ENCODE measurements at places on chromosomes 2 and 18.

GRCh38 chr2:60361498-60361897 lies 192.0 kb downstream of the BCL11A start:
- H3K4me3 ChIP-seq, result no peak overlapping the region
- H3K27me3 ChIP-seq, result no peaks in the 10 kb centered on the region
- peaks cover 6% of the 10 kb centered on the region for H3K4me1 ChIP-seq
- H3K36me3 ChIP-seq, result no peaks in the 10 kb centered on the region

- H3K4me3 ChIP-seq, result no peak overlapping the region
- no peaks in the 10 kb centered on the region for H3K36me3 ChIP-seq
- no peak for DNase-seq
- H3K27ac ChIP-seq, result no peak overlapping the region
- H3K27me3 ChIP-seq, result no peaks in the 10 kb centered on the region
- H3K4me1 ChIP-seq, result peaks cover 11% of the 10 kb centered on the region
These were observed 26.7 kb upstream of the ACTR3 start for GRCh38 chr2:113863144-113863543.

DNA sequence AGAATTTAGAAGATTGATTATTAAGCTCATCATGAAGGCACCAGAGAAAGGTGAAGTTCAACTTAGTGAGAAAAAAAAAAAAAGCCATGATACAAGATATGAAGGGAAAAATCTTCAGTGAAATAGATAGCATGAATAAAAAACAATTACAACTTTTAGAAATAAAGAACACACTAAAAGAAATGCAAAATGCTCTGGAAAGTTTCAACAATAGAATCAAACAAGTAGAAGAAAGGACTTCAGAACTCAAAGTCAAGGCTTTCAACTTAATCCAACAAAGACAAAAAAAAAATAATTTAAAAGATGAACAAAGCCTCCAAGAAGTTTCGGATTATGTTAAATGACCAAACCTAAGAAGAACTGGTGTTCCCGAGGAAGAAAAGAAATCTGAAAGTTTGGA lies 105.5 kb downstream of the GRB14 start:
- H3K27me3 ChIP-seq, result no peaks in the 10 kb centered on the region
- H3K27ac ChIP-seq, result no peak overlapping the region
- H3K4me3 ChIP-seq, result no peak overlapping the region
- no peaks in the 10 kb centered on the region for H3K36me3 ChIP-seq
- no peak for DNase-seq
- H3K4me1 ChIP-seq, result no peaks in the 10 kb centered on the region

GRCh38 chr18:37535968-37536367 lies 29.6 kb downstream of the CELF4 start:
- no peak for DNase-seq
- H3K27me3 ChIP-seq, result peaks cover 33% of the 10 kb centered on the region
- H3K4me1 ChIP-seq, result peaks cover 16% of the 10 kb centered on the region
- no peak overlapping the region for H3K27ac ChIP-seq

DNA sequence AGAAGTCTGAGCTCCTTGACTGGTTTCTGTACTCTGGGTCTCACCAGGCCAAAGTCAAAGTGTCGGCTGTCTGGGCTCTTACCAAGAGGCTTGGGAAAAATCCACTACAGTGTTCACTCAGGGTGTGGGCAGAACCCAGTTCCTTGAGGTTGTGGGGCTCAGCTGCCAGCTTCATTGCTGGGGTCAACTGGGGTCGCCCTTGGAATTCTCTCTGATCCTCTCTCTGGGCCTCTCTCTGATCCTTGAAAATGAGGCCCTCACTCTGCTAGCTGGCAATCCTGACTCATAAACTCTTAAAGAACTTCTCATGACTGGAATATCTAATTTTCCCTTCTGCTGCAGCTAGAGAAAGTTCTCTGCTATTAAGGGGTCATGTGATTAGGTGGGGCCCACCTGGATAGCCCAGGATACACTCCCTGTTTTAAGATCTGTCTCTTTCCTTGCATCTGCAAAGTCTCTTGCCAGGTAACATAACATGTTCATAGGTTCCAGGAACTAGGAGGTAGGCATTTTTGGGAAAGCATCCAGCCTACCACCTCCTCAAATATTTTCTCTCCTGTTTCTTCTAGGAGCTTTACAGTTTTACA lies 66.3 kb downstream of the SP110 start:
- H3K4me1 ChIP-seq, result no peaks in the 10 kb centered on the region
- H3K27me3 ChIP-seq, result no peaks in the 10 kb centered on the region
- no peaks in the 10 kb centered on the region for H3K36me3 ChIP-seq
- no peak overlapping the region for H3K4me3 ChIP-seq

DNA sequence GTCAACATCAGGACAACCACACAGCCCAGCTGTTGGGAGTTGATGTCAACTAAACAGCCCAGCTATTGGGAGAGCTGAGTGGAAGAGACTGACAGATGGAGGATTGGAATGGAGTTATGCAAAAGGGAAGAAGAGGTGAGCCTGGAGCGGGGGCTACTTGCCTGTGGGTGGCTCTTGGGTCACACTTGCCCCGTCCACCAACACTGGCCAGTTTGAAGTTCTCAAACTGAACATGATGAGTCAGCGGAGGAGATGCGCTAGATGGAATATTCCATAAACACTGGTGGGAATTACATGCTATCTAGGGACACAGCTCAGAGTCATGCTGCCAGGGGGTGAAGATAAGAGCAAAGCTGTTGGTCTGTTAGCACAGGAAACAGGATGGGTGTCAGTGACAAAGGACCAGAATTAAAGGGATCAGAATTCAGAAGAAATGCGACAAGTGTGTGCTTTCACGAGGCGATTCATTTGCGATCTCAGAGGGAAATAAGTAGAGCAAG lies 33.2 kb upstream of the AGAP1 start:
- no peaks in the 10 kb centered on the region for H3K27me3 ChIP-seq
- no peak overlapping the region for H3K27ac ChIP-seq
- no peak for DNase-seq
- no peak overlapping the region for H3K4me3 ChIP-seq

GRCh38 chr2:8154270-8154669 lies 527.6 kb upstream of the ID2 start:
- H3K4me1 ChIP-seq, result peaks cover 3% of the 10 kb centered on the region
- no peaks in the 10 kb centered on the region for H3K27me3 ChIP-seq
- DNase-seq, result no peak
- no peaks in the 10 kb centered on the region for H3K36me3 ChIP-seq
- no peak overlapping the region for H3K27ac ChIP-seq

- no peak overlapping the region for H3K27ac ChIP-seq
- no peaks in the 10 kb centered on the region for H3K36me3 ChIP-seq
- no peak overlapping the region for H3K4me3 ChIP-seq
- peaks cover 2% of the 10 kb centered on the region for H3K27me3 ChIP-seq
These were observed 16.4 kb downstream of the TCF23 start for GRCh38 chr2:27164960-27165763.

GRCh38 chr2:122859260-122859659 lies 1103.8 kb downstream of the TSN start:
- no peak overlapping the region for H3K4me3 ChIP-seq
- no peak overlapping the region for H3K27ac ChIP-seq
- H3K36me3 ChIP-seq, result no peaks in the 10 kb centered on the region
- no peaks in the 10 kb centered on the region for H3K27me3 ChIP-seq
- DNase-seq, result no peak

DNA sequence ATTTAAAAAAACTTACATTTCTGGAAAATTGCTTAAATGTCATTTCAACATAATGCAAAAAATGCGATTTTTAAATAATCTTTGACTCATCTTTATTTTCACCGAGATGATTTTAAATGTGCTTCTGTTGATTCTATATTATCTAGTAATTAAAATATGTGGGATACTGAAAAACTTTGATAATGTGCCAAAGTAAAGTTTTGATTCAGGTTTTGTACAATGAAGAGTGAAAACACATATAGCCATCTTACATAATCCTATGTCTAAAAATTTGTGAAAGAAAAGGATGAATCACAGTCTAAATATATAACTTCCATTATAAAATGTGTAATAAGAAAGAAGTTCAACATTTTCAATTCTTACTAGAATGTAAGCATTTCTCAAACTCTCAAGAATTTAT lies 204.3 kb upstream of the ZC3H15 start:
- peaks cover 4% of the 10 kb centered on the region for H3K36me3 ChIP-seq
- no peak overlapping the region for H3K4me3 ChIP-seq
- H3K27me3 ChIP-seq, result no peaks in the 10 kb centered on the region
- no peak overlapping the region for H3K27ac ChIP-seq

DNA sequence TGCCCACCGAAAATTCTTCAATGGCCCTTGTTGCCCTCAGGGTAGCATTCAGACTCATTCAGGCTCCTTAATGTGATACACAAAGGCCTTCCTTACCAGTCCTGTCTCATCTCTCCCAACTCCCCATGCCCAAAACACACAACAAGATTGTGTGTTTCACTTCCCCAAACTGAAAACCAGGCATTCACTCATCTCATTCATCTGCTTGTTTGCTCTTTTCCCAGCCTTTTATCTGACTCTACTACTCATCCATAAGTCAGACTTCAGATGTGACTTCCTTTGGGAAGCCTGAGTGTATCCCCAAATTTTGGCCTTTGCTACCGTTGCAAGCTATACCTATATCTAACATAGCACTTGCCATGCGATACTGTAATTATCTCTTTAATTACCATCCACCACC lies 9.7 kb upstream of the SLC39A10 start:
- no peaks in the 10 kb centered on the region for H3K36me3 ChIP-seq
- H3K27ac ChIP-seq, result no peak overlapping the region
- no peaks in the 10 kb centered on the region for H3K27me3 ChIP-seq
- no peak overlapping the region for H3K4me3 ChIP-seq
- H3K4me1 ChIP-seq, result peaks cover 5% of the 10 kb centered on the region

- peak; percentile 39 for DNase-seq
- H3K27ac ChIP-seq, result no peak overlapping the region
- peaks cover 71% of the 10 kb centered on the region for H3K4me1 ChIP-seq
- peaks cover 97% of the 10 kb centered on the region for H3K27me3 ChIP-seq
These were observed 5.1 kb downstream of the MEIS1 start for GRCh38 chr2:66439812-66440542.

GRCh38 chr2:69018678-69019095 lies 5.7 kb downstream of the ANTXR1 start:
- H3K4me1 ChIP-seq, result peaks cover 15% of the 10 kb centered on the region
- H3K36me3 ChIP-seq, result no peaks in the 10 kb centered on the region
- DNase-seq, result no peak
- peaks cover 15% of the 10 kb centered on the region for H3K27me3 ChIP-seq
- H3K27ac ChIP-seq, result no peak overlapping the region

- H3K27me3 ChIP-seq, result peaks cover 26% of the 10 kb centered on the region
- peak; percentile 99 for DNase-seq
- no peaks in the 10 kb centered on the region for H3K36me3 ChIP-seq
- H3K4me1 ChIP-seq, result no peaks in the 10 kb centered on the region
- H3K4me3 ChIP-seq, result peak within 1 kb of the TSS; percentile 63
- no peak within 1 kb of the TSS for H3K27ac ChIP-seq
These were observed at the start of gene SEMA4F for GRCh38 chr2:74653985-74654882. Gene SEMA4F (plus strand): TSS chr2:74654247. CDS start chr2:74654377, 130 bp downstream.

- peaks cover 3% of the 10 kb centered on the region for H3K4me1 ChIP-seq
- no peak for DNase-seq
- no peaks in the 10 kb centered on the region for H3K36me3 ChIP-seq
- H3K27me3 ChIP-seq, result no peaks in the 10 kb centered on the region
These were observed 247.9 kb downstream of the ATAD2B start for GRCh38 chr2:23679044-23679443.

- H3K4me3 ChIP-seq, result no peak overlapping the region
- H3K4me1 ChIP-seq, result peaks cover 9% of the 10 kb centered on the region
- H3K36me3 ChIP-seq, result no peaks in the 10 kb centered on the region
These were observed 79.6 kb downstream of the SUMO1 start for GRCh38 chr2:202158796-202159195.

DNA sequence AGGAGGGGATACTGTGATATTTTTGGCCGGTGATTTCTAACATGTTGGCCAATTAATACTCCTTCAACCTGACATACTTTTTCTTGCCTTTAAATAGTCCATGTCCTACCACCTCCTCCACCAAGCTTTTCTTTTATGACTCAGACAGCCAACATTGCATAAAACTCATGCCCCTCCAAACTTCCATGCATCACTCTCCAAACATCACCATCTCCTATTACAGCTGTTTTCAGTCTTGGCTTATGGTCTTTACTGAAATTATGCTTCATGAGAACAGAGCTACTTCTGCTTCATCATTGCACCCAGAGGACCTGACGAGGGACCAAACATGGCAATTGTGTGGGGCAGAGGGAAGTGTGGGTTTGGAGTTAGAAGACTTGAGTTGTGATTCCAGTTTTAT lies 305.4 kb downstream of the LPIN1 start:
- no peak overlapping the region for H3K4me3 ChIP-seq
- H3K4me1 ChIP-seq, result no peaks in the 10 kb centered on the region
- H3K27me3 ChIP-seq, result no peaks in the 10 kb centered on the region
- no peak for DNase-seq

DNA sequence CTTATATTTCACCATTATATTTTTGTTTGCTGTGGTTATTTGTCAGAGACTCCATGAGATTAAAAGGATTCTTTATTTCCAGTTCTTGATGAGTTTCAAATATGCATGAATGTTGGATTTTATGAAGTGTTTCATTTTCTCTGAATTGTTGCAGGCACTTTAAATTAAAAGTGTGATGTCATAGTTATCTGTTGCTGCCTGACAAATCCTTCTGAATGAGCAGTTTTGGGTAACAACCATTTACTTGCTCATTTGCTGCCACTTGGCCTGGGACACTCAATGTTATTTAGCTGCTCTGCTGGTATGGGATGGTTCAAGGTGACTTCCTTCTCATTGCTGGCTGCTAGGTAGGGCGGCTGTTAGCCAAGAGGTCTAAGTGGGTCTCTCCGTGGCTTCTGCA lies 173.5 kb downstream of the LPIN1 start:
- H3K27me3 ChIP-seq, result no peaks in the 10 kb centered on the region
- H3K36me3 ChIP-seq, result no peaks in the 10 kb centered on the region
- peaks cover 5% of the 10 kb centered on the region for H3K4me1 ChIP-seq

DNA sequence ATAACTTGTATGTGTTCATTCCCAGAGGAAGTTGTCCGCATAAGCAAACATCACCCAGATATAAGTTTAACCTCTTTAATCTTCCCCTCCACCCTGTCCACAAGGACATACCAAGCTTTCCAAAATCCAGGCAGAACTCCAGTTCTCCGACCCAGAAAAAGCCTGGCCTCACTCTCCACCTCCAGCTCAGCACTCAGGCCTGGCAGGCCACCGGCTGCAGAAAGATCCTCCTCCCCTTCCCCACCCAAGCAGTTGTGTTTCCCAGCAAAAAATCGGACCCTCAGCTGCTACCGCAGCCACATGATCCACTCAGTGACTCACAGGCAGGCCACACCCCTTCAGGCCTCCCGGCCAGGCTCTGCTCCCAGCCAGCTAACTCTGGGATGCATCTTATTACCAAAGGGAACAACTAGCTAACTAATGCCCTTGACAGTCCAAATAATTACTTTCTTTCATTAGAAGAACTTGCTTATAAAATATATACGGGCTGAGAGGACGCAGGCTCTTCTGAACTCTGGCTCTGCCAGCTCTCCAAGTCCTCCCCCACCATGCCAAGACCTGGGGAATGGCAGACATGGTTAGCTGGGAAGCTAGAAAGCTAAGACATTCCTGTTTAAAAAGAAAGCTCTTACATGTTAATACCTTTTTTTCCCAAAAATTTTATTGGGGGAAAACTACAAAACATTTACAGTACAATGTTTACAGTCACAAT lies 4.5 kb downstream of the ZFP36L2 start:
- H3K4me1 ChIP-seq, result peaks cover 63% of the 10 kb centered on the region
- peak overlapping the region; percentile 92 for H3K27ac ChIP-seq
- no peaks in the 10 kb centered on the region for H3K27me3 ChIP-seq

GRCh38 chr18:9038277-9038871 lies 64.1 kb upstream of the NDUFV2 start:
- DNase-seq, result no peak
- H3K27me3 ChIP-seq, result no peaks in the 10 kb centered on the region
- no peaks in the 10 kb centered on the region for H3K36me3 ChIP-seq

GRCh38 chr2:226020956-226021355 lies 621.4 kb downstream of the NYAP2 start:
- H3K27ac ChIP-seq, result no peak overlapping the region
- DNase-seq, result no peak
- H3K36me3 ChIP-seq, result no peaks in the 10 kb centered on the region
- no peaks in the 10 kb centered on the region for H3K27me3 ChIP-seq
- H3K4me3 ChIP-seq, result no peak overlapping the region
- no peaks in the 10 kb centered on the region for H3K4me1 ChIP-seq
